ENCODE measurements at places on chromosomes 2 and 18.

DNA sequence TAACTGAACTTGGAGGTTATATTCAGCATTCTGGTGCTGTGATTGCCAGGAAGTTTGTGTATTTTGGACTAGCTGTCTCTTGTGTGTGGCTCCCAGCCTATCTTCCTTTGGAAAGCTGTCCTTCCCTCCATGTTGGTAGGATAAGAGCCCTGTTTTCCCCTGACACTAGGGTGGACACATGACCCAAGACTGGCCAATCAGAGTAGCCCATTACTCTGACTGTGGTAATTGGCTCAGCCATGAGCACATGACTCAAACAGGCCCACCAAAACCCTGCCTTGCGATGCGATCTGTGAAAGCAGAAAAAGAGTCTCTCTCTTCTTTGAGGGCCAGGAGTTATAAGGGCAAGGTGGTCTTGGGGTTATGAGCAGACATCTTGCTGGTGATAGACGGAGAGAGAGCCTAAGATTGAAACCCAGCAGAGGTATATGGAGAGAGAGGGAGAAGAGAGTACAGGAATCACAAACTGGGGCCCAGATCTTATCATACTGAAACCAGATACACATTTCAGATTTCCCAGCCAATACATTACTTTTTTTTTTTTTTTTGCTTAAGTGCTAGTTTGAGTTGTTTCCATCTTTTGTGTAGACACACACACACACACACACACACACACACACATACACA is 45.3 kb upstream of the SERPINE2 start:
- no peak for DNase-seq

GRCh38 chr2:207281436-207281835 is 115.7 kb upstream of the KLF7 start:
- no peak for DNase-seq

GRCh38 chr2:105597806-105598803 is 146.6 kb upstream of the NCK2 start:
- DNase-seq: no peak

- DNase-seq: no peak
Measured at GRCh38 chr2:82857967-82858366, 1601.1 kb downstream of the SUCLG1 start.

DNA sequence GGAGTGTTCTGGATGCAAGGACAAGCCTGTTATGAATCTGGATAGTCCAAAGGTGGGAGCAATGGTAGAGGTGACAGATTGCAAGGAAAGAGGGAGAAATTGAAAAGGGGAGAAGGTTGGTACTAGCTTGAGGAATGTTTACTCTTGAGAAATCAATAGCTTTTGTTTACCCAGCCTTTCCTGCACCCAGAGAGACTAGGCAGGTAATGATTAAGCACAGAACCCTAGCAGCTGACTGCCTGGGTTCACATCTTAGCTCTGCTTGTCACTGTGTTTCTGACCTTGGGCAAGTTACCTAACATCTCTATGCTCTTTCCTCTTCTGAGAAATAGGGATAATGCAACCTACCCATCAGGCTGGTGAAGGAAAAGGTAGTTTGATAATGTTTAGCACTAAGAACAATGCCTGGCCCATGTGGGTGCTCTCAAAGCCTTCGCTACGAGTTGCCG is 178.6 kb downstream of the MGAT5 start:
- DNase-seq: no peak

- DNase-seq: peak; percentile 58
Measured at GRCh38 chr2:170812710-170813600, 3.7 kb upstream of the GAD1 start.

DNA sequence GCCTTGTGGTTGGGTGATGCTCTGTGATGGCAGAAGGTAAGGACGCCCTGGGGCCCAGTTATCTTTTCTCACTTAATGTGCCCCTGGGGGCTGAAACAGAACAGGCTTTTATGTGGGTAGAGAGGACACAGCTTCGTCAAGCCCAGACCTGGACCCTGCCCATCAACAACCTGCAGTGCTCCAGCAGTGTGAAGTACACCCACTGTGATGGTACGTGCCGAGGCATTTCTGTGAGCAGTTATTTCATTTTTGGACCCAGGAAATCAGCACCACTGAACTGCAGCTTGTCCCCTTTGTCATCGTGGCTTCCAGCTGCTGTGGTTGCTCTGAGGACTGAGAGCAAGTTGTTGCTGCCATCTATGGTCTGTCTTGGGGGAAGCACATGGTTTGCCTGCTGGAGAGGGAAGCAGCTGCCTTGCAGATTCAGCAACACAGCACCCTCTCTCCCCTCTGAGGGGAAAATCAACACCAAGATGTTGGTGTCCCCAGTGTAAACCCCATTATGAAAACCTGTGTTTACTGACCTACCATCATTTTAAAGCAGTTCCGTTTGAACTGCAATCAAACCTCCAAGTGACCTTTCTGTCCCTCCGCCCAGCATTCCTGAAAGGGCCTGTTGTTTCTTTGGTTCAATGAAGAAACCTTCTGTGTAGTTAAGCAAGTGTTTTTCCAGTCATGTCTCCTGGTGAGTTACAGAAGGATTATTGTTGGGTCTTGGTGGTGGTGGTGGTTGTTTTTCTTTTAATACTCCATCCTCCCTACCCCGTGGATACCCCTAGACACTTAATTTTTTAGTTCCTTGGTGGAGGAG is 158.2 kb downstream of the MGAT5 start:
- no peak for DNase-seq

DNA sequence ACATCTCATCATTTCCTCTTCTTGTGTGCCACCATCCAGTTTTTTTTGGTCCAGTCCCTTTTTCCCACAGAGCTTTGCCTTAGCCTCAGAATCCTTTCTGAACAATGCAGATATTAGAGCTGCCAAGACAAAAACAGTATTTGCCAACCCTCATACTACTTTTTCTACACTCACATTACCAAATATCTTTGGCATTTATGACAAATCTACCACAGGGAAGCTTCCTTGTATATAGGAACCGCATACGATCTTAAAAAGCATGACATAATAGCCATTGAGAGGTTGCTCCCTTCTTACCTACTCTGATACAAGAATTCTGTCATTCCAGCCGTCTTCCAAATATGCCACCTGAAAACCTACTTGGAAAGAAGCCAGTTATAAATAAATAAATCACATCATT is 9.4 kb downstream of the ZNF24 start:
- no peak for DNase-seq

GRCh38 chr2:221896505-221897151 is 324.5 kb upstream of the EPHA4 start:
- DNase-seq: no peak

DNA sequence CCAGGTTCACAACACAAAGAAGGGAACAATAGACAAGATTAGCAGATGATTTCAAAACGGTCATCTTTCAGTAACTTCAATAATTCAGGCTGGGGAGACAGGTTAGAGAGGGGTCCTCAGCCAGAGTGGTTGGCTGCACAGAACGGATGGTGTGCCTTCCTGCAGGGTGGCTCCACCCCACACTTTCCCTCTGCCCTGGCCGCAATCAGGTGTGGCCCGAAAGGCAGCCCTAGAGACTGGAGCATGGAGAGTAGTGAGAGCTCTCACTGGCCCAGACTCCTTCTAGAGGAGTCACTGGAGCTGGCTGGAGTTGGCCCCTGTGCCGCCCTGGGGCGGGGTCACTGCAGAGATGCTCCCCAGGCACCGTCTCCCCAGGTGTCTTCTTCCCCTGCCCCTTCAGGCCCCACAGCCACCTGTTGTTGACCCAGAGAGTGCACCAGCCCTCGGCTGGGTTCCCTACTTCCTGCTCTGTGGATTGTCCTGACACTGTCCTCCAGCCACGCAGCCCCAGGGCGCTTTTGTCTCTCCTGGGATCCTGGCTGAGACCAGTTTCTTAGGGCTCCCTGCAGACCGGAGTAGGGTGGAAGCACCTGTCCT is 126.8 kb downstream of the PXDN start:
- DNase-seq: no peak

- no peak for DNase-seq
Measured at GRCh38 chr2:7193457-7193856, 276.2 kb downstream of the RNF144A start.

DNA sequence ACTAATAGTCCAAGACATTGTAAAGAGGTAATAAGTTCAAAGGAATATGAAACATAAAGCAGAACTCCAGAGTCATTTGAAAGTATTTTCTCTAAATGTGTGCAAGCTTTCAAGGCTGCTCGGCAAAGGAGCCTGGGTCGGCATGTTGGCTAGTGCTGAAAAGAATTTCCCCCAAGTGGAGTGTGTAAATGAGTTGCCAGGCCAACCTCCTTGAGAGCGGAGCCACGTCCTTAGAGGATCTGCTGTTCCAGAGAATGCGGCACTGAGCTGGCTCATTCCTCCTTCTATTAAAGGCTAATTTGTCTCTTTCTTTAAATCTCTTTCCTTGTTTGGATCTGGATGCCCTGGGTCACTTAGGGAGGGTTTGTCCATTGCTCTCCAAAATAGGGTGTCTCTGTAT is 127.5 kb downstream of the RDH14 start:
- no peak for DNase-seq
